ENCODE measurements at places on chromosomes 6 and 20.

GRCh38 chr6:37092923-37093727 is 76.8 kb upstream of the PIM1 start:
- DNase-seq: no peak

DNA sequence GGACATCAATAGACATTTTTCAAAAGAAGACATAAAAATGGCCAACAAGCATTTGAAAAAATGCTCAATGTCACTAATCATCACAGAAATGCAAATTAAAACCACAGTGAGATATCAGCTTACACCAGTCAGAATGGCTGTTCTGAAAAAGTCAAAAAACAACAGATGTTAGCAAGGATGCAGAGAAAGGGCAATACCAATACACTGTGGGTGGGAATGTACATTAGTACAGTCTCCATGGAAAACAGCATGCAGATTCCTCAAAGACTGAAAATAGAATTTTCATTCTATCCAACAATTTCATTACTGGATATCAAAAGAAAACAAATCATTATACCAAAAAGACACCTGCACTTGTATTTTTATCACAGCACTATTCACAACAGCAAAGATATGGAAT is 85.3 kb downstream of the DCDC2 start:
- no peak for DNase-seq

- DNase-seq: no peak
Measured at GRCh38 chr6:35955970-35956369, 35.1 kb upstream of the SRPK1 start.

- DNase-seq: no peak
Measured at GRCh38 chr20:19025430-19026120, 186.9 kb upstream of the SLC24A3 start.

GRCh38 chr6:71206089-71206488 is 82.5 kb upstream of the OGFRL1 start:
- no peak for DNase-seq

GRCh38 chr6:95145457-95145856 is 431.9 kb upstream of the MANEA start:
- DNase-seq: no peak

- peak; percentile 65 for DNase-seq
Measured at GRCh38 chr6:131807644-131808459, at the start of gene ENPP1. TSS of gene ENPP1 (plus strand) at chr6:131808020. CDS start at chr6:131808036, 16 bp downstream.

- DNase-seq: no peak
Measured at GRCh38 chr6:74256381-74256780, 560.4 kb downstream of the CD109 start.

DNA sequence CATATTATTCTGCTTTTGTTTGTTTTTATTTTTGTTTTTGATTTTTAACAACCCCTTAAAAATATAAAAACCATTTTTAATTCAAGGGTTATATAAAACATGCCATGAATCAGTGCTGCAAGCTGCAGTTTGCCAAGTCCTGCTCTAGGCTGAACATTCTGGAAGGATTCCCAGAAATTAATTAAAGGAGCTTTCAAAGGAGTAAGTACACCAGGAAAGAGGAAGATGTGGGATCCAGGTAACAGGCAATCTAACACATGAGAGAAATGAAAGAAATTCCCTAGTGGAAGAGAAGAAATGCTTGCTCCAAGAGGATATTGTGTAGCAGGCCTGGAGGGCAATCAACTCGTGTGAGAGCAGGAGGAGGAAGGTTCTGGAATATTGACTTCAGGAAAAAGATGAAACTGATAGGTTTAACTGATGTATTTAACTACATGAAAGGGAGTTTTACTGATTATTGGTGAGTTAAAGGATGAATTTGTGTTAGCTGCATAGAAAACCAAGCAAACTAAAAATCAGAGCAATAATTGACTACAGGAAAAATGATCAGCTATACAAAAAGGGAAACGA is 146.0 kb upstream of the PHACTR1 start:
- no peak for DNase-seq

Data from common myeloid progenitor, CD34-positive (primary cell).